HepG2 (cell line): ENCODE measurements at places on chromosomes 2 and 18. TPM values are rescaled to one million over a fixed set of nuclear protein-coding genes. Genes with fewer than 3 reads are reported as not detected.

The ERCC3 gene
- 43.3 and 49.7 TPM in 2 replicates for total RNA-seq

The CYS1 gene
- not detected in 2 replicates for total RNA-seq

The C2orf76 gene
- 8.5 TPM in 2 replicates for total RNA-seq

The IL1R2 gene
- total RNA-seq = 1.9 and 3.6 TPM in 2 replicates

DNA sequence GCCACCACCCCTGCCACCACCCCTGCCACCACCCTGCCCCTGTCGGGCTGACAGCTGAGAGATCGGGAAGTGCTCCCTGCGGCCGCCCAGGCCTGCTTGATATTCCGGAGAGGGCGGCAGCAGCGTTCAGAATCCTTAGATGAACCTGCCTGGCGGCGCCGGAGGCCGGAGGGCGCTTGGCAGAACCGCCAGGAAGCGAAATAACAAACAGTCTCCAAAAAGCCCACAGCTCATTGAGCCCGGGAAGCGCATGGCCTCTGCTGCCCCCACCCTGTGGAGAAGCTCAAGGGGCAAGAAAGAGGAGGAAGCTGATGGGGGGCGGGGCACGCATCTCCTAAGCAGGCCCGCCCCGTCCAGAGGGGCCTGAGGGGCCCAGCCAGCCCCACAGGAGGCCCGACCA is 92.2 kb upstream of the MBOAT2 start:
- DNase-seq = no peak

- DNase-seq = no peak
Measured at GRCh38 chr18:79447703-79448367, 52.1 kb downstream of the NFATC1 start.

DNA sequence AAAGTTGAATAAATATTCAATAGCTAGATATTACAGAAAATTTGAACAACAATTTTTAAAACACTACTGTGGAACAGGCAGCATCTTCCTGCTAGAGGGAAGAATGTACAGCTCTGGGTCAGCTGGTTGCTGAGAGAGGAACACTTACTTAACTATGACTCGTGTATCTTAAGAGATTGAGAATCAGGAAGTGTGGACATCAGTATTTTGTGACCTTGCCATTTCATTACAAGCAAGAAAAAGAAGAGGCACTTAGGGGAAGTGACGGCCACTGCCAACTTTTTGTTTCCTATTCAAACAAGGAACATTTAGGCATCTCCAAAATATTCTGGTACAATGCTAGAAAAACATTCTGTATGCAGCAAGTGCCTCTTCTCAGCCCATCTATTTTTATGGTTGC is 45.9 kb downstream of the ITPRID2 start:
- no peak for DNase-seq

GRCh38 chr18:24112874-24113615 is 25.8 kb upstream of the CABYR start:
- peak; percentile 87 for DNase-seq

DNA sequence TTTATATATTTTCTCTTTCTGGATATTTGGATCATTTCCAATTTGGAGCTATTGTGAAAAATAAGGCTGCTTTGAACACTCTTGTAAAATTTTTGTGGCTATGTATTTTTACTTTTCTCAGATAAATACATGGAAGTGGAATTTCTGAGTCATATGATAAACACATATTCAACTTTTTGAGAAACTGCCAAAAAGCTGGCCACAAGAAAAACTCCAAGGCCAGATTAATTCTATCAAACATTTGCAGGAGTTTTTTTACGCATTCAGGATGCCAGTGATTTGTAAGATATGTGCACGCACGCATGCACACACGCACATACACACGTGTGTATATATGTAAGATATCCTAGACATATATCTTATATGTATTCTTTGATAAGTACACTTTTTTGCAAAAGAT is 477.5 kb upstream of the SPHKAP start:
- no peak for DNase-seq

- DNase-seq = no peak
Measured at GRCh38 chr2:21633466-21633865, 509.7 kb downstream of the TDRD15 start.

DNA sequence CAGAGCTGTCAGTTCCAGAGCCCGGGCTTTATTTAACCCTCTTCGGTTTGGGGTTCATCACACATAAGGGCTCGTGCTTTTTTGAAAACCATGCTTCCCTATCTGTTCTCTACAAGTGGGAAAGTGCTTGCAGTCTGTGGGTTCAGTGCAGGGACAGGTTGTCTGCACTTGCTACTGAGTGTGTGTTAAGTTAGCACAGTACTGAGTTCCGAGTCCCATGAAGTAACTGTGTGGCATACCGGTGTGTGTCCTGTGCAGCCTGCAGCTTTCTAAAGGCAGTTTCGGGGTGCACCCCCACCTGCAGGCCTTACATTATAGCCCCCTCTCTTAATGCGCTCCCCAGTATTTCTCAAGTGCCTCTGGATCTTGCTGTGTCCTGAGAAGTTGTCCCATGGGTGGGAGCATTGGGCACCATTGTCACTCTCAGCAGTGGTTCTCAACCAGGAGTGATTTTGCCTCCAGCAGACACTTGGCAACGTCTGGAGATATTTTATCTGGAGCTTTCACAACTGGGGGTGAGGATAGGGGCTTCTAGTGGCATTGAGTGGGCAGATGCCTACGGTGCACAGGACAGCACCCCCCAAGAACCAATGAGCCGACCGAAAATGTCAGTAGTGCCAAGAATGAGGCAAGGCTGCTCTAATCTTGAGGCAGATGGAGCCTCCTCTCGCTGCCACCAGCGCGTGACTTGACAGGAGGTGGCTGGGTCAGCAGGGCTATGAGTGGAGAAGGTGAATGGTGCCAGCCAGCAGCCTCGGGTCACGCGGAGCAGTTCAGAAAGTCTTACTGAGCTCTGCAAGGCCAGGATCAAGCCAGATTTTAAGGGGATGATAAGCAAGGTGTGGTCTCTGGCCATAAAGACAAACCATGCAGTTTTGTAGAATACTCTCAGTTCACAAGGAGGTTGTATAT is 152.2 kb downstream of the SMAD7 start:
- DNase-seq = no peak

DNA sequence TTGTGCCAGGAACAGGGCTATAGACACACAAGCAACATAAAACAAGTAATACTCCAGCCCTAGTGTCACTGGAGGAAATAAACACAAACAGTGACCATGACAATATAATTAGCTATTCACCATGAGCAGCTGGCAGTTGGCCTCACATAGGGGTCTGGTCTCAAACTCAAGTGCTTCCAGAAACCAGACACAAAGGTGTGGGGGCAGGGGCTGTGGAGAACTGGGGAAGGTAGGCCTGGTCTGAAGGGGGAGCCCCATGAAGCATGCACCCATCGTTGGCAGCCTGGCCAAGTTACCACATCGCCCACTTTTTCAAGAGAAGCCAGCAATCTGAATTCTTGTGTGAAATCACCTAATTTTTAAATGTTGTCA is 49.5 kb upstream of the SP3 start:
- DNase-seq = no peak

- DNase-seq = no peak
Measured at GRCh38 chr2:53253244-53253643, 514.4 kb upstream of the CHAC2 start.

DNA sequence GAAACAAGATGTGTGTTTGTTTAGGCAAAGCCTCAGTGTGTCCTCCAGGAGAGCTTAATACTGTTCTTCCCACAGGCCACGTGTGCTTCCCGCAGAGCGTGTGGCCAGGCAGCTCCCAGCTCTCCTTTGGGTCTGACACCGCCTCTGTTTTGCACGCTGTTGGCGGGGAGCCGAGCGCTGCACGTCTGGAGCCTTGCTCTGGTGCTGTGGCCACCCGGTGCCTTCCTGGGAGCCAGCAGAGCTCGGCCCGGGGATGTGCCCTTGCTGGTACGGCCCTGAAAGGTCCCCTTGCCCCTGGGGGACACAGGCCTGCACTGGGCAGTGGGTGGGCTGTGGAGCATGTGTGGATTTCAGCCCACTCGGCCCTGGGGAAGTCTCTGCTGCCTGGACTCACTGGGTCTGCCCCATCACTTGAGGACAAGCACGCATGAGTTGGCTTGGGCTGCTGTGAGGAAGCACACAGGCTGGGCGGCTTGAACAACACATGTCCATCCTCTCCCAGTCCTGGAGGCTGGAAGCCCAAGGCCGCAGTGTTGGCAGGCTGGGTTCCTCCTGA is 160.7 kb upstream of the HDAC4 start:
- no peak for DNase-seq

DNA sequence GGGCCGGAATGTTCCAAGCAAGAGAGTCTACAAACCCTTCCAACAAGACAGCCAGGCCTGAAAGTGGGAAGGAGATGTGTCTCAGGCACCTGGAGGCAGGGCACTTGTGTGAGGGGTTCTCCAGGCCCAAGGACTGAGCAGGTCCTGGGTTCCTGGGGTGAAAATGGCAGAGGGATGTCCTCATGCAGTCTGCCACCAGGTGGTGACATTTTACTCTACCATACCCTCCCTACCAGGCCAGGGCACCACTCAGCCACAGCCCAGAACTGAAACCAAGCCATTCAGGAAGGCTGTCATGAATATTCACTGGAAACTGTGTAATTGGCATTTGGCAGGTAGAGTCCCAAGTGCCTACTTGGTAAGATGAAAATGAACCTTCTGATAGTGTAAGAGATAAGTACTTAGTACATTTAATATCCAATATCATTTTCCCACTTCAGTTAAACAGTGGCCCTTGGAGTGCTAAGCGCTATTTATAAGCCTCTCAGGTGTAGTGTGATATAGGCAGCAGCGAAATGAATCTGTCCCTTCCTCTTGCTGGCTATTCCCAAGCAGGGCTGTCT is 185.1 kb downstream of the MYO5B start:
- DNase-seq = peak; percentile 49

- no peak for DNase-seq
Measured at GRCh38 chr2:62425684-62426083, 80.3 kb downstream of the TMEM17 start.

- DNase-seq = peak; percentile 36
Measured at GRCh38 chr2:130834091-130834930, 2.4 kb upstream of the ARHGEF4 start.

DNA sequence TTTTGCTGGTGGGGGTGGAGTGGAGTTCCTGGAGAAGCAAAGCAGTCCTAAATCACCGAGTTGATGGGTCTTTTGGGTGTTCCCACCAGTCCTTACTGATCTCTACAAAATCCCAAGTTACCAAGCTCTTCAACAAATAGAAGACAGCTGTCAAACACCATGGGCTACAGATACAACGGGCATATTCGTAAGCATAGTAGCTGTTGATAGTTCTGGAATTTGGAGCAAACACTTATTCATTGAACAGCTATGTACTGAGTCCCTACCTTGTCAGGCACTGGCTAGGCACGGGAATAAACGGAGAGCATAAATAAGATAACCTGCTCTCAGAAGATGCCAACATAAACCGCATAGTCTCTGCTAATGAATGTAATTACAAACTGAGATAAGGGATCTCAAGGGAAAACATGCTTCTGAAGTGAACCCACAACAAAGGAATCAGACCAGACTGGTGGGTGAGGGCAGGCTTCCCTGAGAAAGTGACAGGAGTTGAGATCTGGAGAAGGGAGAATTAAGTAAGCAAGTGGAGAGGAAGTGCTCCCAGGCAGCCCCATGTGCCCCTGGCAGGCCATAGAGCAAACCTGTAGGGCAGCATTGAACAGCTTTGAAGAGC is 947 bp upstream of the ANKRD44 start:
- peak; percentile 15 for DNase-seq

DNA sequence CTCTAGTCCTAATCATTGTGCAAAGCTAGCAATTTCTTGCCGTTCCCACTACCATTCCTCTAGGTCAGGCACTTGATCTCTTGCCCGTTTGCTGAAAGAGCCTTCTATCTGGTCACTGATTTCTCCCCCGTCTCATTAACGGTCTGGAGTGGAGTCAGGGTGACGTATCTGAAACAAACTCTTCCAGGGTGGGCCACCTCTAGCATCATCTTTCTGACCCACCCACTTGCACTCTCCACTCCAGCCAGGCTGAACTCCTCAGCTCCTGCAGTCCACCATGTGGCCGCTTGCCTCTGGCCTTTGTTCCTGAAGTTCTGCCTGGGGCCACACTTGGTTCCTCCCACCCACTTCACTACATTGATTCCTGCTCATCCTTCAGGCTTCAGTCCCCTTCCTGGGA is 13.3 kb downstream of the BCL2 start:
- DNase-seq = no peak
